Lung (tissue), 17 donors: ENCODE measurements at places on chromosomes 12 and 14. TPM values are rescaled to one million over a fixed set of nuclear protein-coding genes. Genes with fewer than 3 reads are reported as not detected.

The KIF5A gene
- 0.05 TPM for polyA plus RNA-seq

The BICDL1 gene
- polyA plus RNA-seq: 23.7 TPM

The RASSF9 gene
- polyA plus RNA-seq: 2.3 TPM

The SYNE3 gene
- polyA plus RNA-seq: 2.7 TPM

The NOPCHAP1 gene
- 12.2 TPM for polyA plus RNA-seq

The ALDH2 gene
- 157 TPM for polyA plus RNA-seq

The GRIP1 gene
- 0.20 TPM for polyA plus RNA-seq

The STYX gene
- polyA plus RNA-seq: 3.9 TPM

The KRT73 gene
- polyA plus RNA-seq: 0.07 TPM

The LMNTD1 gene
- 1.6 TPM for polyA plus RNA-seq

The MUCL1 gene
- 2.4 TPM for polyA plus RNA-seq

The PTPRO gene
- 4.1 TPM for polyA plus RNA-seq

The SMCO2 gene
- 0.33 TPM for polyA plus RNA-seq

The SLCO1B1 gene
- not detected for polyA plus RNA-seq

The SOAT2 gene
- 0.10 TPM for polyA plus RNA-seq

The LRFN5 gene
- polyA plus RNA-seq: 0.40 TPM

The DDX47 gene
- 36.3 TPM for polyA plus RNA-seq

The MORN3 gene
- polyA plus RNA-seq: 3.2 TPM

The PLEKHG7 gene
- 1.5 TPM for polyA plus RNA-seq

The SERPINA9 gene
- polyA plus RNA-seq: not detected

The C14orf132 gene
- 9.8 TPM for polyA plus RNA-seq

The RNASE7 gene
- polyA plus RNA-seq: 0.13 TPM

The PLEKHD1 gene
- 0.33 TPM for polyA plus RNA-seq

The GAS2L3 gene
- polyA plus RNA-seq: 3.4 TPM

The MYO1H gene
- polyA plus RNA-seq: 0.09 TPM

The CIDEB gene
- 19.7 TPM for polyA plus RNA-seq

The PIK3C2G gene
- 0.11 TPM for polyA plus RNA-seq

The TMCC3 gene
- 1.7 TPM for polyA plus RNA-seq

The NKX2-1 gene
- 53.4 TPM for polyA plus RNA-seq

The DHRS2 gene
- polyA plus RNA-seq: 0.08 TPM

The RFLNA gene
- 1.8 TPM for polyA plus RNA-seq

The ERBB3 gene
- polyA plus RNA-seq: 52.3 TPM

The LHX5 gene
- polyA plus RNA-seq: not detected

The DMAC2L gene
- 21.7 TPM for polyA plus RNA-seq

The CISTR gene
- not detected for polyA plus RNA-seq

The PLCZ1 gene
- not detected for polyA plus RNA-seq

The MIP gene
- 0.06 TPM for polyA plus RNA-seq
